Suppressor macrophage treated with lipopolysaccharide for 4 hours (primary cell): ENCODE measurements at places on chromosomes 3 and 15.

DNA sequence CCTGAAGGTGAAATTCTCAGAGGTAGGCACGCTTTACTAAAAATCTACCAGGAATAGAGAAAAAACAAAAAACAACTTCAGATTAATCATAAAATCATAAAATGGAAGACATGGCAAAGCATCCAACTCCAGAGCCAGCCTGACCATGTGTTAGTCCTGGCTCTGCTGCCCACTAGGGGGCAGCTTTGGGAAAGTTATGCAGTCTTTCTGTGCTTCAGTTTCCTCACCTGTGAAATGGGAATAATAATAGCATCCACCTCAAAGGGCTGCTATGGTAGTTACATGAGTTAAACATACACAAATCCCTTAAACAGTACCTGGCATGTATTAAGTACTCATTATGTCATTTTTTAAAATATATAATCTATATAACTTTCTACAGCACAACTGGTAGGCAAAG is 52.3 kb downstream of the WNT5A start:
- DNase-seq: peak; percentile 53

GRCh38 chr3:88986834-88987233 is 120.6 kb upstream of the EPHA3 start:
- no peak for DNase-seq

- no peak for DNase-seq
Measured at GRCh38 chr3:171847133-171847532, 4.0 kb downstream of the TMEM212 start.

DNA sequence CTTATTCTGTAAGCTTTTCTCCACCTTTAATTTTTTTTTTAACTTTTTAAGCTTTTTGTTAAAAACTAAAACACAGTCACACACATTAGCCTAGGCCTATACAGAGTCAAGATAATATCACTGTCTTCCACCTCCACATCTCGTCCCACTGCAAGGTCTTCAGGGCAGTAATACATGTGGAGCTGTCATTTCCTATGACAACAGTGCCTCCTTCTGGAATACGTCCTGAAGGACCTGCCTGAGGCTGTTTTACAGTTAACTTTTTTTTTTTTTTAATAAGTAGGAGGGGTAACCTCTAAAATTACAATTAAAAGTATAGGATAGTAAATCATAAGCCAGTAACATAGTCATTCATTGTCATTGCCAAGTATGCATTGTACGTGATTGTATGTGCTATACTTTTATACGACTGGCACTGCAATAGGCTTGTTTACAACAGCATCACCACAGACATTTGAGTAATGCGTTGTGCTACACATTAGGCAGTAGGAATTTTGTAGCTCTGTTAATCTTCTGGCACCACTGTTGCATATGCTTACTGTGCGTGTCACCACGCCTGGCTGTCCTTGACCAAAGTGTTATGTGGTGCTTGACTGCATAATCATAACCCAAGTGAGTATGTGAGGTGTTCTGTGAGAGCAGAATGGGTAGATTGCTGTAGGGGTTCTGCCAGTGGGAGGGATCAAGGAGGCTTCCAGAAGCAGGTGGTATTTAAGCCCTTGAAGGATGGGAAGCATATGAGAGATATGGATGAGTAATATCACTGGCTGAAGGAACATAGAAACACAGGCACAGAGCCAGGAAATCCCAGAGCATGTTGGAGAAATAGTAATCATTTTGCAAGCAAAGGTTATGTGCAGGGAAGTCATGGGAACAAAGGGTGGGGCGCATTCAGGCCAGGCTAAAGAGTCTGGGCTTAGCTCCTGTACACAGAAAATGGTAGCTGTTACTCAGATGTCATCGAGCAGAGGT is 18.3 kb downstream of the FBXO22 start:
- peak; percentile 44 for DNase-seq

DNA sequence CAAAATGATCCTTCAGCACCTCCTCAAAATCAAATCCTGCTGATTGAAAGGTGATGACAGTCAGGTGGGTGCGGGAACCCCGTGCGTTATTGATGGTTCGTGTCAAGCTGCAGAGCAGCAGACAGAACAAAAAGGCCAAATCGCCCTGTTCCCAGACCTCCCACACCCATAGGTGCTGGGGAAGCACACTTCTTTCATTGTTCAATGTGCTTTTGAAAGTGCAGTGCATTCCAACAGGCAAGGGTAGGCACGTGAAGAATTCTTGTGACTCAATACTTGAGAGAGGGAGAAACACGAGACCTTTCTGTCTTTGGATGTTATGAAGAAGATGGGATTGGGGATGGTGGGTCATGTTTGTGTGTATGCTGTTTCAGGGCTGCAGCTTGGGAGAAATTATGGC is 514.0 kb downstream of the MCTP2 start:
- no peak for DNase-seq

DNA sequence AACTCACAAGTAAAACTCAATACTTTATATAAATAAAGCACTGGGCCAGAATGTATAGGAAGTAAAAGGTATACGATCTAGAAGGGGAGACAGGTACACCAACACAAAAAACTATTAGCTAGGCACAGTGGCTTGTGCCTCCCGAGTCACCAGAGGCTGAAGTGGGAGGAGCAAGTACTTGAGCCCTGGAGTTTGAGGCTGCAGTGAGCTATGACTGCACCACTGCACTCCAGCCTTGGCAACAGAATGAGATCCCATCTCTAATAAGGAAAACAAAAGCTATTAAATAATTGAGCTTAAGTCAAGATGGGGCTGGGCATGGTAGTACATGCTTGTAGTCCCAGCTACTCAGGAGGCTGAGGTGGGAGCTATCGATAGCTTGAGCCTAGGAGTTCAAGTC is 17.0 kb downstream of the PIK3CB start:
- peak; percentile 25 for DNase-seq

DNA sequence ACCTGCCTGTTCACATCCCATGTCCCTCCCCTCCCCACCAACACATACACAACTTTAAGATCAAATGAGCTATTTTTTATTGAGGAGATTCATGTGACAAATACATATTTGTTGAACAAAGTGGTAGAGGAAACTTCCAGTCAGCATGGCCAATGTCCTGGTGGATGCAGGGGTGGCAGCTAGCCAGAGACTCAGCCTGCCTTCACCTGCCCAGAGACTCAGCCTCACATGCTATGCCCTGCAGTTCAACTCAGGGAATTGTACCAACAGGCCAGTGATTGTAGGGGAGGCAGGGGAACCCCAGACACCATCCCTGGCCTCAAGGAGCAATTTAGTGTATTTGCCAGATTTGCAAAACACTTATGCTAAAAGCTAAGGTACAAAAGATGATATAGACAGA is 136.6 kb downstream of the OPA1 start:
- no peak for DNase-seq

DNA sequence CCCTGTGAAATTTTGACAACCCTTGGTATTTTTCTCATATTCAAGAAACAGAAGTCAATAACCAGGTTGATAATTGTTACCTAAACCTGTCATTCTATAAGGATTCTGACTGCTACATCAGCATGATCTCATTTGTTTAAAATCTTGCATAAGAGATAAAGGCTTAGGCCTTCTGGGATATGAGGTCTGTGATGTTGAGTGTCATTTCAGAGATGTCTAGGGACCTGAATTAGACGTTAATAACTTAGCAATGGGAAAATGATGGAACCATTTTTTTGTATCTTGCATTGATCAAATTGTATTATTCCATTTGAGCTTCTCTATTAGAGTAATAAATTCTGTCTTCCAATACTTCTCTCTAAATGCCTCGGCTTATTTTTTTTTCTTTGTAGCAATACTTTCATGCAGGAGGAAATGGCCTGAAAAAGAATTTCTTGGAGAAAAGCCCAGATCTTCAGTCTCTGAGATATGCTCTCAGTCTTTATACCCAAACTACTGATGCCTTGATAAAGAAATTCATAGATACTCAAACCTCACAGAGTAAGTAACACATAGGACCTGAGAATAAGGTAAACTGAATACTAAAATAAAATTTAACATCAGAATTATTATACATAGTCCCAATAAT is 589.3 kb downstream of the UNC13C start:
- no peak for DNase-seq

DNA sequence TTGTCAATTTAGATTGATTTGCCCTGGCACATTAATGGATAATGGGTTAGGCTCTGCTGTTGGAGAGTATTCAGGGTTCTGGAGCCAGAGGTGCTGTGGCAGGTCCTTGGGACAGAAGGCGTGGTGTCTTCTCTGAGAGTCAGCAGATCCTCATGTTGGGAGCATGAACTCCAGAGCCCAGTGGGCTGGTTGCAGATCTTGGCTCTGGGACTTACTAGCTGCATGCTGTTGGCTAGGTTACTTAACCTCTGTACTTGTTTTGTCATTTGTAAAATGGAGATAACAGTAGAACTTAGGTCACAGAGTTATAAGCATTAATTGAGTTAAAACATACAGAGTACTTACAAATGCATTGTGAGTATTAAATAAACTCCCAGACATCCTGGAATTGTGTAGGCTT is 77.6 kb downstream of the CCK start:
- no peak for DNase-seq

DNA sequence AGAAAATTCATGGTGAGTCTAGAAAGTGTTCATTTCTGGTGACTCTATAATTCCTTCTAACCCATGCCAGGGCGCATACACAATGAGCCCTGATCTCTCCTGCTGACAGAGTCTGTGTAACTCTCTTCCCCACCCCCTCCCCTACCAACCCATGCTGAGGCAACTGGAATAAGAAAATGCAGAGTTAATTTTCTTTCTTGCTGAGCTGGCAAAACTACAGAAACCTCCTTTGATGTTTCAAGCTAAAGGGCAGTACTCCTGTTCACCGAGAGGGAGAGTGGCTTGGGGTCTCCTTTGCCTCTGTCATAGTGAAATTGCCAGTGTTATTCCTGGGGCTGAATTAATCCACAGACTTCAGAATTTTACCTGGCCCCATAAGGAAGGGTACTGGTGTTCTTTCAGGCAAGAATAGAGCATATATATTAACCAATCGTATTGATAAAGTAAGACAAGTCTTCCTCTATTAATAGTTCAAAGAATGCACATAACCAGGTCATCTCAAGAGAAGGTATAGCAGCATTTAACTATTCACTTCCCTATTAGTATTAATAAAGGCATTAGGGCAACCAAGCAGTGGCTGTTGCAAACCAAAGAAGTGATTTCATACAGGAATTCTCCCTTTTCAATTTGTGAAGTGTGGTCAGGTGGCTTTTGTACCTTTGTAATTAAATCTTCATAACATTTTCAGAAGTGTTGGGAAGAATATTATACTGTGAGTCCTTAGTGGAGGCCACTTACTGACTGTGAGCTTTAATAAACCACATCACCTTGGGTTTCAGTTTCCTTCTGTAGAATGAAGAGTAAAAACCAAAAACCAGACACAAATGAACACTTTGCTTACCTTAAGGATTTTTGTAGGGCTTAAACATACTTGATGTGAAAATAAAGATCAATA is 4.1 kb downstream of the GAP43 start:
- DNase-seq: no peak
